Urinary bladder (tissue), 4 donors: ENCODE measurements at places on chromosomes 5 and 9. TPM values are rescaled to one million over a fixed set of nuclear protein-coding genes. Genes with fewer than 3 reads are reported as not detected.

Gene SOHLH1
- polyA plus RNA-seq = not detected

Gene GARIN3
- not detected for polyA plus RNA-seq

Gene AFAP1L1
- polyA plus RNA-seq = 6.3 TPM

Gene SPATA31C1
- polyA plus RNA-seq = not detected

Gene PAPPA
- 4.2 TPM for polyA plus RNA-seq

Gene CCNI2
- polyA plus RNA-seq = 1.4 TPM

Gene PCDHB4
- polyA plus RNA-seq = 6.2 TPM

Gene C5orf52
- polyA plus RNA-seq = not detected

Gene BICD2
- polyA plus RNA-seq = 30.4 TPM

Gene ROR2
- 33.7 TPM for polyA plus RNA-seq

Gene ACSL6
- 0.42 TPM for polyA plus RNA-seq

Gene GABRA6
- polyA plus RNA-seq = not detected

Gene OLFML2A
- polyA plus RNA-seq = 36.8 TPM

Gene SSNA1
- polyA plus RNA-seq = 94.1 TPM

Gene SWI5
- polyA plus RNA-seq = 34.5 TPM

Gene ESM1
- 0.19 TPM for polyA plus RNA-seq

Gene RNF180
- 5.6 TPM for polyA plus RNA-seq

Gene TOR2A
- 16.5 TPM for polyA plus RNA-seq

Gene ZNF879
- polyA plus RNA-seq = 2.6 TPM

Gene CDH9
- polyA plus RNA-seq = not detected

Gene IFNA6
- polyA plus RNA-seq = not detected
